Metanephros (tissue), 2 donors: ENCODE measurements at places on chromosomes 3 and 15. TPM values are rescaled to one million over a fixed set of nuclear protein-coding genes. Genes with fewer than 3 reads are reported as not detected.

Gene C3orf49
- not detected for total RNA-seq

Gene CCNB2
- 15.1 TPM for total RNA-seq

Gene WDR93
- total RNA-seq = 1.6 TPM

Gene P2RY13
- total RNA-seq = 1.2 TPM

Gene HEG1
- total RNA-seq = 49.2 TPM

Gene CCDC54
- not detected for total RNA-seq

Gene ARGFX
- total RNA-seq = not detected

Gene HIGD2B
- not detected for total RNA-seq
